ENCODE measurements at places on chromosomes 1 and 21. TPM values are rescaled to one million over a fixed set of nuclear protein-coding genes. Genes with fewer than 3 reads are reported as not detected.

GRCh38 chr1:22953057-22953739 is 19.5 kb downstream of the LACTBL1 start:
- no peaks in the 10 kb centered on the region for H3K4me1 ChIP-seq
- no peak overlapping the region for H3K4me3 ChIP-seq

- peak; percentile 57 for DNase-seq
- no peaks in the 10 kb centered on the region for H3K27me3 ChIP-seq
- no peaks in the 10 kb centered on the region for H3K36me3 ChIP-seq
- H3K4me3 ChIP-seq, result peak overlapping the region; percentile 26
- H3K27ac ChIP-seq, result peak overlapping the region; percentile 36
- H3K4me1 ChIP-seq, result no peaks in the 10 kb centered on the region
Measured at GRCh38 chr1:83692524-83693381, 306.2 kb downstream of the TTLL7 start.

DNA sequence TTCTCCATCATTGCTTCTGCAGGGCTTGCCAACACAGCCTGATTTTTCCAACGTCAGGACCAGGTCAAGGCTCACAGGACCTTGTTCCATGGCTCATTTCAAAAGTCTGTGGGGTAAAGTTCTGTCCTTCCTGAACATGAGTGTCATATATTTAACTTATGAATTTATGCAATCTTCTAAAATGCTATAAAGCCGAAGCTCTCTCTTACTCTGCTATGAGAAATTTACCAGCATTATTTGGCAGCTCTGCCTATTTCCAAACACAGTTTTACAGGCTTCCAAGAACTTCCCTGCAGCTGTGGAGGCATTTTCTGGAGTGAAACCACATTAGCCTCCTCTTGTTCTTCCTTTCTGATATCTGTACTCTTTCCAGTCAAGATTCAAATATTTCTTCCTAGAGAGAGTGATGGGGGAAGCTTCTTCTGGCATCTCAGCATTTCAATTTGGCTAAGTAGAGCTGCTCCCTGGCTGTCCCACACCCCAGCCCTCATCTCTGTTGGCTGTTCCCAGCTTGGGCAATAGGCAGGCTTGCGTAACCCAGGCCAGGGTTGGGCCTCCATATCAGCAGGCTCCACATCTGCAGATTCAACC is 15.6 kb upstream of the HMGCS2 start:
- H3K4me3 ChIP-seq, result no peak overlapping the region
- peak; percentile 94 for DNase-seq
- no peaks in the 10 kb centered on the region for H3K36me3 ChIP-seq
- H3K27me3 ChIP-seq, result no peaks in the 10 kb centered on the region
- H3K27ac ChIP-seq, result peak overlapping the region; percentile 98

DNA sequence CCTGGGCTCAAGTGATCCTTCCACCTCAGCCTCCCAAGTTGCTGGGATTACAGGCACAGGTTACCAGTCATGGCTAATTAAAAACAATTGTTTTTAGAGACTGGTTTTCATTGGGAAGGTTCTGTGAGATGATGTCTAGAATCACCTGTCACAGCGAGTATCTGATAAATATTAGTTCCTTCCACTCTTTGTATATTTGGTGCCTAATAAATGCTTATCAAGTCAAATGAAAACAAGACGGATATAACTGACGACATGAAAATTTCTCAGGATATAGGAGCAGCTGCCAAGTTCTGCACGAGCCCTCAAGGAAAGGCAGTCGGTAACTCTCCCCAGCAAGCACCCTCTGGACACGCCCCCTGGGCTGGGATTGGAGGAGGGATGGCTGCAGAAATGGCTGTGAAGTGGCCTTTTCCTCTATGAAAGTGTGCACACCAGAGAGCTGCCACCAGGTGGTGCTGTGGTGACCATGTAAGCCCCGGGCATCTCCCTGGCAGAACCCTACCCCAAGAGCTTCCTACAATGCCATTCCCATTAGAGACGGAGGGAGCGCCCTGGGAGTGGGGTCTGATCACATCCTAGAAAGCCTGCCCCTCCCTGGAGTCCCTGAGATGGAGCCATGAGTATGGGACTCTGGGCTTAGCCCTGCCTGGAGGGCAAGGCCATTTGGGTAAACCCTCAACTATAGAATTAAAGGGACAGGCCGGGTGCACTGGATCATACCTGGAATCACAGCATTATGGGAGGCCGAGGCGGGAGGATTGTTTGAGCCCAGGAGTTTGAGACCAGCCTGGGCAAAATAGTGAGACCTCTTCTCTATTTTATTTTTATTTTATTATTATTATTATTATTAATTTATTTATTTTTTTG is 50.9 kb downstream of the HTR6 start:
- H3K36me3 ChIP-seq, result no peaks in the 10 kb centered on the region
- H3K27ac ChIP-seq, result no peak overlapping the region
- H3K4me3 ChIP-seq, result no peak overlapping the region
- peak; percentile 87 for DNase-seq
- no peaks in the 10 kb centered on the region for H3K27me3 ChIP-seq

SLC45A1 gene
- total RNA-seq, result 0.25 TPM
